NCI-H1417 (cell line): ENCODE measurements at places on chromosomes 1 and 21.
A peak's percentile ranks its signal among the peaks of the same experiment; 100 is the strongest.

- DNase-seq, result peak; percentile 21
These were observed 177.7 kb downstream of the VAV3 start for GRCh38 chr1:107787299-107787698.

GRCh38 chr1:153540394-153541361 is at the start of gene S100A5:
Gene S100A5 (minus strand): TSS chr1:153540934. CDS start chr1:153540191, 743 bp downstream.
- DNase-seq, result no peak

- DNase-seq, result peak; percentile 66
These were observed 38.5 kb upstream of the EFCAB14 start for GRCh38 chr1:46757247-46757955.

DNA sequence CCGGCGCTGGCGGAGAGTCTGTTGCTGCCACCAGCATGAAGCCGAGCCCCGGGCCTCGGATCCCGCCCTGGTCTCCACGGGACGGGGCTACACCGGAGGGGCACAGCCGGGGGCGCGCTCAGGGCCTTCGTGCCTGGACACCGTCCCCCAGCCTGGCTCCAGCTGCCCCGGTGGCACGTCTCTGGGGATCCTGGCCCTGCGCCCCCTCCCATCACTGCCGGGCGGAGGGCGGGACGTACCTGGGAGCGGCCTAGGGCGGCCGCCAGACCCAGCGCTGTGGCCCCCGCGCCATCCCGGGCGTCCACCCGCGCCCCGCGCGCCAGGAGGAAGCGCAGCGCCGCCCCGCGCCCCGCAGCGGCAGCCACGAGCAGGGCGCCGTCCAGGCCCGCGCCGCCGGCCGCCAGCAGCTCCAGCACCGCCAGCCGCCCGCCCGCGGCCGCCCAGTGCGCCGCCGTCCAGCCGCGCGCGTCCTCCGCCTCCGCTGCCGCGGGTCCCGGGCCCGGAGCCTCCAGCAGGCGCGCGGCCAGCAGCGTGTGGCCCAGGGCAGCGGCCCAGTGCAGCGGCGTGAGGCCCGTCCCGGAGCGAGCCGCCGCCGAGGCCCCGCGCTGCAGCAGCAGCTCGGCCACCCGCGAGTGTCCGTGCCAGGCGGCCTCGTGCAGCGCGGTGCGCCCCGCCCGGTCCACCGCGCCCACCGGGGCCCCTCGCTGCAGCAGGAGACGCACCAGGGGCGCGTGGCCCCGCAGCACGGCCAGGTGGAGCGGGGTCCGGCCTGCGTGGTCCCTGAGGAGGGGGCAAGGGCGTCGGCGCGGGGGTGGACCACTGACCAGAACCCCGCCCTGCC is 1.0 kb downstream of the ANKRD65 start:
- no peak for DNase-seq

- peak; percentile 91 for DNase-seq
These were observed 12.3 kb downstream of the CLCNKB start for GRCh38 chr1:16055613-16056520.

- DNase-seq, result no peak
These were observed 91.7 kb upstream of the IVNS1ABP start for GRCh38 chr1:185408700-185409270.

DNA sequence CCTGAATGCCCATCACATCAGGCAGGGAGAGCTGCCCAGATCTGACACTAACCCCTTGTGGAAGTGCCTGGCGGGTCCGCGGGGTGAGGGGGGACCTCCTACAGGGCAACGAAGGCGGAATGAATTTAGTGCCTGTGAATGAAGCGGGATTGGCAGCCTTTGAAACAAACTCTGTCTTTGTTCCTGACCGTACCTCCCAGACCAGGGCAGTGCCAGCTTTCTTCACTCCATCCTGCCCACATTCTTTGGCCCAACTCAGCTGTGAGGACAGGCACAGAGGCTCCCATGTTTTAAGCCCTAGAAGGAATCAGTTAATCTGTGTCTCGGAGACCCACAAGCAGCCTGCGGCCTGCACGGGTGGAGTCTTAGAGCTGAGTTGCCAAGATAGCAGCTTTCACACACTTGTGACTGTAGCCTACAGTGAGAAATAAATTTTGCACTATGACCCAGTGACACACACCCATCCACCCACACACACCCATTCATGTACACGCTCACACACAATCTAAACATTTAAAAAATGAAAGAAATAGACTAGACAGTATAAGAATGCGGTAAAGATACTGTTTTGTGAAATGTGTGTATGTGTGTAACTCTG is 60.1 kb upstream of the USP24 start:
- no peak for DNase-seq

- no peak for DNase-seq
These were observed 83.7 kb downstream of the TNFSF18 start for GRCh38 chr1:172966844-172967540.

GRCh38 chr1:101959456-101959855 is 37.3 kb downstream of the OLFM3 start:
- no peak for DNase-seq

- no peak for DNase-seq
These were observed 35.8 kb downstream of the PLEKHA6 start for GRCh38 chr1:204323887-204324286.

DNA sequence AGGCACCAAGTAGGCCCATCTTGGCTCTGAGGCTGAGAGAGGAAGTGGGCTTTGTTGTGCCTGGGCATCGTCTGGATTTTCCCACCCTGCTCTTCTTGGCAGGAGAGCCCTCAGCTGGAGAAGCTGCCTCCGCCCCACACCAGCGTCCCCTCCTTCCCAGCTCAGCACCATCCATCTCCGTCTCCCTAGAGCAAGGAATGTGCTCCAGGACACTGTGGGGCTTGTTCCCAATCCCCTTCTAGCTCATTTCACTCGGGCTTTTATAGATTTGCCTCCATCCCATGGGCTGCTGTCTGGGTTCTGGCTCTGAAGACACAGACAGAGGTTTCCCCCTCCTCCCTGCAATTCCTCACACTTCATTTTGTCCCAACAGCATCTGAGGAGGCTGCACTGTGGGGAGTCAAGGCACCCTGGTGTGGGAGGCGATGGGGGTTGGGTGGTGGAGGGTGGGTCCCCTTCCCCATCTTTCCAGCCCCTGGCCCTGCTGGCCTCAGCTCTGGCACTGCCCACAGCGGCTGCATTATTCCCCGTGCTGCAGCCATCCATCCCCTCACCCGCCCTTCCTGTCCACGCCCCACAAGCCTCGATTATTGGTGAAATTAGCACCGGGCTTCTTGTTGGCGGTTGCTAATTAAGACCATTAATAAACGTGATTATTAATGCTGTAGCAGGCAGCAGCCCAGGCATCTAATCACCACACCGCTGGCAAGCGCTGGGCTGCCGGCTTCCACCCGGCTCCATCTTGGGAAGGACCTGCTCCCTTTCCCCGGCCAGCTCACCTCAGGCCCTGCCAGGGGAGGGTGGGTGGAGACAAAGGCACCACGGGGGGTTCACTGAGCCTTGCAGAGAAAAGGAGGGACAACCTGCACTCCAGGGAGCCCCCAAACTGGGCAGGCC is 21.7 kb downstream of the RHBG start:
- peak; percentile 71 for DNase-seq

DNA sequence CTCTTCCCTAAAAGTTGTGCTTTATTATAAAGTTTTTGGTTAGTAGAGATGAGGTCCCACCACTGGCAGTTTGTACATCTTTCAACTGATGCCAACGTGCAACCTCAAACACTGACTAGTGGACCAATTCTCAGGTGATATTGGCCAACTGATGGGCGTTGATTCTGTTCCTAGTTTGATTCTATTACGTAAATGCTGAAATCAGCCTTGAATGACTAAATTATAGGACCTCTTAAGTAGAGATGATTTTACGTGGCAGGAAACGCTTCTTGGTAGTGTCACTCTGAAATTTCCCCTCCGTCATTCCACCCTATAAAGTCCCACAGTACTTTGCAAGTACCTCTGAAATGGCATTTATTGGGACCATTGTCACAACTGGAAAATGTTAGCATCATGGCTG is 8.8 kb upstream of the FNDC7 start:
- no peak for DNase-seq

DNA sequence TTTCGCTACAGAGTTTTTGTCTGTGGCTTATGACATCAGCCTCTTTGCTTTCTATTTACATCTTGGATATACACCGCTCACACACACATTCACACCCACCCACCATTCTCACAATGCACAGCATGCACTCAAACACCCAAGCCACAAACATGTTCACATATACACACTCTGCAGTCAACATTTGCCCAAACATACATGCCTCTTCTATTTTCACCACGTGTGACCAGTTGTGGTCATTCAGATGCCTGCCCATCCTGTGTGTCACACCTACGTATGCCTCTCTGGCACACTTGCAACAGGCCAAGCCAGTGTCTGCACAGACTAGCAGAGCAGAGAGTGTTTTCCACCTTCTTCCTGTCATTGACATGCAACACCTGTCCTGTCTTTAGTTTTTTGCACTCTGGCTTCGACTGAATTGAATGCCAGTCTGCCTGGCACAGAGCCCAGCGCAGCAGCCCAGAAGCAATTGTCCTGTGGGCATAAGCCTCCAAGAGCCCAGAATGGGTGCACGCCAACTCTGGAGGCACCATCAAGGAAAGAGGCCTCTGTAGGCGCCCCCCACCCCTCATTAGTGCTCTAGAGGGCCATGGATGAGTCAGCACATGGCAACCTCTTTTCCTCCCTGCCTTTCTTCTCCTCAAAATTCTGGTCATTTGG is 37.7 kb upstream of the LRRN2 start:
- DNase-seq, result peak; percentile 36

DNA sequence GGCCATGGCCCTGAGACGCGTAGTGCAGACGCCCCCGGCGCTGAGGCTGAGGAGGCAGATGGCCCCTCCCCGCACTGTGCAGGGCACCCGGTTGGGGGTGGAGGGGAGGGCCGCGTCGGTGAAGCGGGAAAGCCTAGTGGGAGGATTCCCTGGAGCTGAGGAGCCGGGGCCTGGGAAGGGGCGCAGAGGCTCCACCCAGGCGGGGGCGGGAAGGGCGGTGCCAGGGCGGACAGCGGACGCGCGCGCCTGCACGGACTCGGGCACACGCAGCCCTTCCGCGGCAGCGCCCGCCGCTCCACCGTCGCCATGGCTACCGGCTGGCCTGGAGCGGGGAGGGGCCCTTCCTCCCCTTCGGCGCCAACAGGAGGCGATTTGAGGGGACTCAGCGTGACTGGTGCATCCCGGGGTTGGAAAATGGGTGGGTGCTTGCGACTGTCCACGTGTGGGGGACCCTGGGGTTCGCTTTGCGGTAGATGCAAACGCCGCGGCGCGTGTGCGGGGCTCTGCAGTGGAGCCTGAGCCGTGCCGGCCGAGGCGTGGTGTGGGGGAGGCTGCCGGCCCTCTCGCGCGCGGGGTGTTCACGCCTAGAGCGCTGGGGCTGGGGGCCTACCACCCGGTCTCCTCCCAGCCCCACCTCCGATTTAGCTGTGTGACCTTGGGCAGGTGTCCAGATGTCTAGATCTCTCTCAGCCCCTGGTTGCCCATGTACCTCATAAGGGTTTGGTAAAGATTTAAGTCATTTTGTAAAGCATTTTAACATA is 35.1 kb downstream of the PTPRF start:
- DNase-seq, result peak; percentile 88

- DNase-seq, result no peak
These were observed 83.5 kb downstream of the NPHP4 start for GRCh38 chr1:5908461-5909375.

DNA sequence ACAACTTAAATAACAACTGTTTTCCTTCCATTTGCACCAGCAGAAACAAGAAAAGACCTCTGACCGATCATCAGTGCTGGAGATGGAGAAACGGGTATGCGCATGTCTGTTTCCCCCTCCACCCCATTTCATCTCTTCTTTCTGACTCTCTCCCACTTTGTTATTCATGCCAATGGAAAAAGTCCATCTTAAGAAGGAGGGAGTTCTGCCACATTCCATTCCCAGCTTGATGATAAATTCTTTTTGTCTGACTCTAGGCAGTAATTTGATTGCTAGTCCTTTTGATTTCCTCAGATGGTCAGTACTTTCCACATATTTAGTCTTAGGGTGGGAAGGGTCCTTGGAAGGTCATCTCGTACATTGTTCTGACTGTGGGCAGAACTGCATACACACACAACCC is 142.5 kb downstream of the SYT2 start:
- no peak for DNase-seq
